Stimulated activated CD8-positive, alpha-beta memory T cell treated with anti-CD3 and anti-CD28 coated beads, Interleukin-15, amount 100 ng/mL, for 24 hours (primary cell): ENCODE measurements at places on chromosomes 2 and 18.

DNA sequence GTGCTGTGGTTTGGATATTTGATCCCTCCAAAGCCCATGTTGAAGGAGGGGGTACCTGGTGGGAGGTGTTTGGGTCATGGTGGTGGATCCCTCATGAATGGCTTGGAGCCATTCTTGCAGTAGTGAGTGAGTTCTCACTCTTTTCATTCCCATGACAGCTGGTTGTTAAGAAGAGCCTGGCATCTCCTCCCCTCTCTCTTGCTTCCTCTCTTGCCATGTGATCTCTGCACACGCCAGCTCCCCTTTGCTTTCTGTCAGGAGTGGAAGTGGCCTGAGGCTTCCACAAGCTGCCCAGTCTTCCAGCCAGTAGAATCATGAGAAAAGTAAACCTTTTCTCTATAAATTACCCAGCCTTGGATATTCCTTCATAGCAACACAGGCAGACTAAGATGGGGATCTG lies 8.6 kb downstream of the ADD2 start:
- no peak for DNase-seq

- DNase-seq: no peak
Observed at GRCh38 chr18:78914249-78914935, 65.2 kb upstream of the SALL3 start.

- DNase-seq: no peak
Observed at GRCh38 chr2:240917684-240918257, 11.6 kb downstream of the CROCC2 start.

DNA sequence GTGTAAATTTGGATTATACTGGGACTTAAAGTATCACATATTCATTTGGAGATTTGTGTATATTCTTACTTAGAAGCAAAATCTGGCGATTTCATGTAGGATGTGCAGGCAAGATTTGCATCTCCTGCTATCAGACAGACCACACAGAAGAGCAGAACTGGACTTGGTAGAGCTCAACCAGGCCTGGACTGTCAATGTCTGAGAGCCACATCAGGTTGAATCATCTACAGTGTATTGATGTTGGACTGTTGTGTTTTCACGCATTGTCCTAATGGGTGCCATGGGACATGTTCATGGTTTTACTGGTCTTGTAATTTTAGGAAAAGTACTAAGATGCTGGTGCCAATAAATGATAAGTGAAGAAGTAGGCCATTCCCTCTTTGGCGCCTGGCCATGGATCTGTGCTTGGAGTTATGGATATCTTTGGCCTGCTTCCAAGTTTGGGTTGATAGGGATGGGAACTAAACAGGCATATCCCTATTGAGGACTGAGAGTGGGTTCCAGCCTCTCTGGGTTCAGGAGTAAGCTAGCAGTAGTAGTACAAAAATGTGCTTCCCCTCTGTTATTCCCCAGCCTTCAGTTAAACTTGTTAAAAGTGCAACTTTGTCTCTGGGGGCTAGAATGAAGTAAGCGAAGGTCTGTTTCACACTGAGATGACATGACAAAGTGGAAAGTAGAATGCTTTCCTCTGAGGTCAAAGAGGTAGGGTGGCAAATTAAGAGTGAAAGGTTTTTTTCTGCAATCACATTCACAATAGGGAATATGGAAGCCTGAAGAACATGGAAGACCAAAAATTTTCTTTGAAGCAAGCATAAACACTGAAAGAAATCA lies 49.2 kb upstream of the NEMP2 start:
- DNase-seq: no peak

- DNase-seq: no peak
Observed at GRCh38 chr18:34990597-34990996, 50.6 kb upstream of the MAPRE2 start.

- DNase-seq: no peak
Observed at GRCh38 chr2:233329489-233330135, 22.0 kb downstream of the SAG start.
